ENCODE measurements at places on chromosomes 12 and 14.

DNA sequence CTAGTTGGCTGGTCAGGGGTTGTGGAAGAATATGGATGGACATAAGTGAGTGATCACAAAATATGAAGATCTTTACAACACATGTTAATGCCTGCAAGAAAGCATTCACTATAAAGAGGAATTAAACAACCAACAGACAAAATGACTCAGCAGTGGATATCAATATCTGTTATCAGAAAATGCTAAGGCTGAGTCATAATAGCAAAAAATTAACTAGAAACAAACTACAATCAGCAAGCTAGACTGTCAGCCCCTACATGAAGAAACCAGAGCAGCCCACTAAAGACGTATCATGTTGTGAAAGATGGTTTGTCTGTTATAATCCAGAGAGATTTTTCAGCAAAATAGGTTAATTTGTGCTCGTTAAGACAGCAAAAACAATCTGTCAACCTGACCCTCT, 472.9 kb downstream of the NELL2 start:
- DNase-seq, result no peak

GRCh38 chr12:68067762-68068376, 78.6 kb downstream of the IFNG-AS1 start:
- no peak for DNase-seq

- DNase-seq, result no peak
Observed at GRCh38 chr12:105882404-105882803, 256.4 kb downstream of the NUAK1 start.

- no peak for DNase-seq
Observed at GRCh38 chr14:102593825-102594137, 1.3 kb downstream of the RCOR1 start.

DNA sequence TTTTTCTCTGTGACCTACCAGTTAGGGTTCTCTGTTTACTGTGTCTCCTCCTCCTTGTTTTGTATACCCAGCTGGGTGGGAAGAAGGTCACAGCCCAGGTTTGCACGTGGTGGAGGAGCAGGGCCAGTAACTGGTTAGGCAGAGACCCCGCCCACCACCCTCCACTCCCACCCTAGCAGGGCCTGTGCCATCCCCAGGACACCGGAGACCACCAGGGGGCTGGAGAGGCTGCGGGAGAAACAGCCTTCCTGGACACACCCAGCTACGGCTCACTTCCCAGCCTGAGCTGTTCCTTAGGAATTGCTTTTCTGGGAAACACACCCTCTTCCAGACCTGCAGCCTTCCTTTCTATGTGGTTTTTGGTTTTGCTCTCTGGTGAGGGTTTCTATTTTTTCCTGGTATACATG, 21.1 kb downstream of the BDKRB2 start:
- DNase-seq, result no peak
